ENCODE measurements at places on chromosomes 5 and 9.

DNA sequence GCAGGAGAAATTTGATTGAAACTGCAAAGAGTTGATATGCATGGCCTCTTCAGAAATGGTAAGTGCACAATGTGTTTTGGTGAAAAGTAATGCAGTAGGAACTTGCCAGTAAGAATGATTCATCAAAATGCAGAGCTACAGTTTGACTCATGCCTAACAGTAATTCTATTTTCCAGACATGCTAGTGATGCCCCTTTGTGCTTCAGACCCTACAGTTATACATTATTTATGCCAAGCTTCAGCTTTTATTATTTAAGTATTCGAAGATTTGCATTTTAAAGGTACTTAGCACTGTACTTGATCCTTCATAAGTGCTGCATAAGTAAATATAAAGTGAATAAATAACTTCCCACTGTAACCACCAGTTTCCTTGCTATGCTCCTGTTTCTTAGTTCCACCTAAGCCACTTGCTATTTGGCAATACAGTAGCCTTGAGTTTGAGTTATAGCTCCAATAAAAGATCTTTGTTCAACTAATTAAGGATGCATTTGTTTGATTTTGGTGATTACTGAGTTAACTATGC lies 3.6 kb upstream of the SPATA31E1 start:
- no peak for DNase-seq

DNA sequence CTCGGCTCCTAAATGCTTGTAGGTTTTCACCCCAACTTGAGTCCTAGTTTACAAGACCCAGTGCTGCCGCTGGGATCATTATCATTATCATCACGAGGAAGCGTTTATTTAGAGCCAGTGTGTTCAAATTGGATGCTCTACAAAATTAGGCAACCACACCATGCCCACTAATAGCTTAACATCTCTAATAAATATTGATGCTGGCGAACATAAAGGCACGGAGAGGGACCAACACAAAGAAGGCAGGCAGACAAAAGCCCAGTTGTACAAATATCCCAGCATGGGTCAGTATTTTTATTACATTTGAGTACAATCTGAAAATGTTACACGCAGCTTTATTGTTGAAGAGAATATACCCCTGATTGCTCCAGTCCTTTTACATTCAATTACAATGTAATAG lies 4.7 kb downstream of the CFAP77 start:
- no peak for DNase-seq

GRCh38 chr5:59119480-59119879 lies 536.6 kb downstream of the RAB3C start:
- no peak for DNase-seq

- no peak for DNase-seq
These were observed 21.0 kb downstream of the CSF1R start for GRCh38 chr5:150065346-150065745.

DNA sequence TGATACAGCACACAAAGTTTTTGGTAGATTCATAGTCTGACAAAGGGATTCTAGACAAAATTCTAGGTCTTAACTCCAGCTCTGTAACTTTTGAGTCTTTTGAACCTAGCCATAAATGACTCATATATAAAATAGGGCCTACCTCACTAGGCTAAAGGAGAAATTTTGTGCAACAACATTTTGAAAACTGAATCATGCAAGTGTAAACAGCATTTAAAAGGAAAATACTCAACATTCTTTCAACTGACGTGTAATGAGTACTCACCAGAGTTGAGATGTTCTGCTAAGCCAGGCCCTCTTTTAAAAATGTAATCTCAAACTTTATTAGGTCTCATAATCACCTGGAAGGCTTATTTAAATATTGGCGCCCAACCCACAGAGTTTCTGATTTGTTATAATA lies 113.2 kb downstream of the STK32A start:
- no peak for DNase-seq

- DNase-seq: no peak
These were observed 1.0 kb downstream of the CERT1 start for GRCh38 chr5:75510417-75510835.
